ENCODE measurements at places on chromosomes 2 and 18. TPM values are rescaled to one million over a fixed set of nuclear protein-coding genes. Genes with fewer than 3 reads are reported as not detected.

The DPP10 gene
- not detected for total RNA-seq

The UPP2 gene
- not detected for total RNA-seq

The CD8A gene
- 0.34 TPM for total RNA-seq

The CEBPZ gene
- 63.4 TPM for total RNA-seq

The RAMP1 gene
- total RNA-seq, result not detected

The ALPP gene
- total RNA-seq, result 0.56 TPM

The KCNG3 gene
- 0.62 TPM for total RNA-seq

The ABCG5 gene
- total RNA-seq, result not detected

The XDH gene
- total RNA-seq, result 1.8 TPM

The GULP1 gene
- total RNA-seq, result 29.9 TPM

The SLC40A1 gene
- 4.2 TPM for total RNA-seq

The B4GALT6 gene
- total RNA-seq, result 7.5 TPM

The TCF23 gene
- not detected for total RNA-seq

The ACTR2 gene
- total RNA-seq, result 169 TPM

Data from A549 treated with RU486 at 1 μM for 4 hours (cell line).